ENCODE measurements at places on chromosomes 16 and 17. TPM values are rescaled to one million over a fixed set of nuclear protein-coding genes. Genes with fewer than 3 reads are reported as not detected.

- no peaks in the 10 kb centered on the region for H3K27me3 ChIP-seq
- no peaks in the 10 kb centered on the region for H3K36me3 ChIP-seq
- no peak for DNase-seq
- H3K27ac ChIP-seq = no peak overlapping the region
- H3K4me3 ChIP-seq = no peak overlapping the region
- H3K4me1 ChIP-seq = peaks cover 4% of the 10 kb centered on the region
Observed at GRCh38 chr16:81647527-81647926, 131.6 kb upstream of the PLCG2 start.

GRCh38 chr16:84725481-84726078, 25.8 kb downstream of the USP10 start:
- no peak overlapping the region for H3K4me3 ChIP-seq
- DNase-seq = no peak
- H3K36me3 ChIP-seq = no peaks in the 10 kb centered on the region
- no peaks in the 10 kb centered on the region for H3K27me3 ChIP-seq
- H3K4me1 ChIP-seq = peaks cover 25% of the 10 kb centered on the region

DNA sequence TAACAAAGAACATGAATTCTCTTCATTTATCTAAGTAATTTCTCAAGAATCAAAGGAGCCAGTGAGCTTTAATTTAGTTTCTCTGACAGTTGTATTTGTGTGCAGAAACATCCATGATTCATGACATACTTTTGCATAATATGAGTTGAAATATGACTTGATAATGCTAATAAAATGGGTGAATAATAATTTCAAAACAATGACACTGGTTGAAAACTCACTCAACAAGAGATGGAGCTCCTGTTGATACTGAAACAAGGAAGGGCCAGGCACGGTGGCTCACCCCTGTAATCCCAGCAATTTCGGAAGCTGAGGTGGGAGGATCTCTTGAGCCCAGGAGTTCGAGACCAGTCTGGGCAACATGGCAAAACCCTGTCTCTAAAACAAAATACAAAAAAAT, 147.0 kb downstream of the MAP2K6 start:
- no peak for DNase-seq
- H3K27ac ChIP-seq = peak overlapping the region; percentile 72
- no peak overlapping the region for H3K4me3 ChIP-seq

DNA sequence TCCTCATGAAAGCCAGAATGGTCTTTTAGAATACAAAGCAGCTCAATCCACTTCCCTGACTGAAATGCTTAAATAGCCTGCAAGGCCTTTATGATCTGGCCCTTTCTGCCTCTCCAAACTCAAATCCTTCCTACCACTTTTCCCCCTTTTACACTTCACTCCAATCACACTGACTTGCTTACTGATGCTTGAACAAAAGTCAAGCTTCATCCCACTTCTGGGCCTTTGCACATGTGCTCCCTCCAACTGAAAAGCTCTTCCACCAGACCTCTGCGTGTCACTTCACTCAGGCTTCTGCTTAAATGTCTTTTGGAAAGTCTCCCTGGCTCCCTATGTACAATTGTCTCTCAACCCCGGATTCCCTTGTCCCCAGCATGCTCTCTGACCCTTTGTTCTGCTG, 13.3 kb upstream of the TERB1 start:
- no peak overlapping the region for H3K27ac ChIP-seq
- no peaks in the 10 kb centered on the region for H3K27me3 ChIP-seq
- no peak overlapping the region for H3K4me3 ChIP-seq
- no peaks in the 10 kb centered on the region for H3K4me1 ChIP-seq
- H3K36me3 ChIP-seq = peaks cover 52% of the 10 kb centered on the region

DNA sequence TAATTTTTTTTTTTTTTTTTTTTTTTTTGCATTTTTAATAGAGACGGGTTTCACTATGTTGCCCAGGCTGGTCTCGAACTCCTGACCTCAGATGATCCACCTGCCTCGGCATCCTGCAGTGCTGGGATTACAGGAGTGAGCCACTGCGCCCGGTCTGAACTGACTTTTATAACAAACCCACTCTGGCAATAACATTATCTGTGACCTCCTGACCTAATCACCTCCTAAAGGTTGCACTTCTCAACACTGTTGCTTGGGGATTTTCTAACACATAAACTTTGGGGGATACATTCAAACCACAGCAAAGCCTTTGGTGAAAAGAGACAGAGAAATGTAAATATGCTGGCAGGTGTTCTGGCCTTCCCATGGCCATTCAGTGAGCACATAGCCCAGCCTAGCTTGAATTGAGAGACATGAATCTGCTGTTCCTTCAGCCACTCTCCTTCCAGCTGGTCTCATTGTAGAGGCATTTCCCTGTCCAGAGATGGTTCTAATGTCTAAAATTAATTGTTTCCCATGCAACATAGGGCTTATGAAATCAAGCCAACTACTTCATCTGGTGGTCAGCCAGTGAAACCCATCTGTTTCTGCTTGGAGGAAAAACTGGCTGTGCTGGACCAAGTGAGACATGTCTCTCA, 28.3 kb downstream of the LYRM1 start:
- no peak overlapping the region for H3K4me3 ChIP-seq
- H3K27ac ChIP-seq = no peak overlapping the region
- H3K27me3 ChIP-seq = no peaks in the 10 kb centered on the region
- no peaks in the 10 kb centered on the region for H3K4me1 ChIP-seq
- H3K36me3 ChIP-seq = no peaks in the 10 kb centered on the region

DNA sequence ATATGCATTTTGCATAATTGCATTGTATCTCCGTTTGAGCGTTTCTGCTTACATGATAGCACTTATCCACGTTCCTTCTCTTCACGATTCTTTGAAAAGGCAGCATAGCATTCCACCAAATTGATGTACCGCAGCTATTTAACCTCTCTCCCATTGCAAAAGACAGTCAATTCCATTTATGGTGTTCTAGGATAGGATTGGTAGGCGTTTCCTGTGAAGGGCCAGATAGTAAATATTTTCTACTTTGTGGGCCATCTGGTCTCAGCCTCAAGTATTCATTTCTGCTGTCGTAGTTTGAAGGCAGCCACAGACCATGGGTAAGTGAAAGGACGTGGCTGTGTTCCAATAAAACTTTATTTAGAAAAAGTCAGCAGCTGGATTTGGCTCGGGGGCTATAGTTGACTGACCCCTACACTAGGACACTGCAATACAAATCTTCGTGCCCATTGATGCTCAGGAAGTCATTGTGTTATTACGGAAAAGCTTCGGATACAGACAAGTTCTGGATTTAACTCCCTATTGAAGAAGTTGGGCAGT, 10.1 kb downstream of the SNX29 start:
- DNase-seq = no peak

DNA sequence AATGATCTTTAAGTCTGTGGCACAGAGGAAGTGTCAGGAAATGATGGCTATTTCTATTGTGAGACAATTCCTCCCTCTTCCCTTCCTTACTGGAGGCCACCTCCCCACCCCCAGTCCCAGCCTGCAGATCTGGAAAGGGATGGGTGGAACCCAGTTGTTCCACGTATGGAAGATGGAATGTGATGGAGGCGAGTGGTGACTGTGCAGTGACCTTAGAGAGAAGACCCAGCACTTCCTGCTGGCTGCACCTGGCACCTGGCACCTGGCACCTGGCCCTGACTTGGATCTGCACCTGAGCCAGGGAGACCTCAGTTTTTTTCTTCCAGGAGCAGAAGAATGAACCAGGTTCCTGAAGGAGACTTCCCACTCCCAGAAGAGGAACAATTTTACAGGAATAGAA, 33.0 kb upstream of the TMC5 start:
- peak; percentile 76 for DNase-seq
- no peak overlapping the region for H3K27ac ChIP-seq
- H3K4me1 ChIP-seq = peaks cover 59% of the 10 kb centered on the region
- H3K4me3 ChIP-seq = no peak overlapping the region
- H3K27me3 ChIP-seq = no peaks in the 10 kb centered on the region
- no peaks in the 10 kb centered on the region for H3K36me3 ChIP-seq

DNA sequence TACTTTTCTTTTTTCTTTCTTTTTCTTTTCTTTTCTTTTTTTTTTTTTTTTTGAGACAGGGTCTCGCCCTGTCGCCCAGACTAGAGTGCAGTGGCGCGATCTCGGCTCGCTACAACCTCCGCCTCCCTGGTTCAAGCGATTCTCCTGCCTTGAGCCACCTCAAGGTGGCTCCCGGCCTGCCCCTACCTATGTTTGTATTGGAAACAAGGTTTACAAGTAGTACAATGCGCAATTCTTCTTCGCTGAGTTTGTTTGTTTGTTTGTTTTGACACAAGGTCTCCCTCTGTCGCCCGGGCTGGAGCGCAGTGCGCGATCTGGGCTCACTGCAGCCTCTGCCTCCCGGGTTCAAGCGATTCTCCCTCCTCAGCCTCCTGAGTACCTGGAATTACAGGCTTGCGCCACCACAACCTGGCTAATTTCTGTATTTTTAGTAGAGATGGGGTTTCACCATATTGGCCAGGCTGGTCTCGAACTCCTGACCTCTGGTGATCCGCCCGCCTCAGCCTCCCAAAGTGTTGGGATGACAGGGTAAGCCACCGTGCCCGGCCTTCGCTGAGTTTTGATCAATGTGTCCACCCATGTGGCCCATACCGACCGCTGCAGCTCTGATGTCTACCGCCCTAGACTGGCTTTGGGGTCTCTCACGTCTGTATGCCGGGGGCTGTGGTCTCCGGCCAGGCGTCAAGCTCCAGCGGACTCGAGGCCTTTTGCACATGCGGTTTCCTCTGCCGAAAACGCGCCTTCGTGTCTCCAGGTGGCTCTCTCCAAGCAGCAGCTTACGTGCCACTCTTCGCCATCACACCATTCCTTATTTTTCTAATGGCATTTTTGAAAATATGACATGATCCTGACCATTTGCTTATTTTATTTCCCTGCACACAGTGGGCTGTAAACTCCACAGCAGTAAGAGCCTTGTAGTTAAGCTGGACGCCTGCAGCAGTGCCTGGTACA, 1.1 kb upstream of the YBX2 start:
- H3K36me3 ChIP-seq = no peaks in the 10 kb centered on the region
- no peaks in the 10 kb centered on the region for H3K27me3 ChIP-seq
- no peak overlapping the region for H3K4me3 ChIP-seq
- no peak for DNase-seq
- H3K27ac ChIP-seq = no peak overlapping the region

DNA sequence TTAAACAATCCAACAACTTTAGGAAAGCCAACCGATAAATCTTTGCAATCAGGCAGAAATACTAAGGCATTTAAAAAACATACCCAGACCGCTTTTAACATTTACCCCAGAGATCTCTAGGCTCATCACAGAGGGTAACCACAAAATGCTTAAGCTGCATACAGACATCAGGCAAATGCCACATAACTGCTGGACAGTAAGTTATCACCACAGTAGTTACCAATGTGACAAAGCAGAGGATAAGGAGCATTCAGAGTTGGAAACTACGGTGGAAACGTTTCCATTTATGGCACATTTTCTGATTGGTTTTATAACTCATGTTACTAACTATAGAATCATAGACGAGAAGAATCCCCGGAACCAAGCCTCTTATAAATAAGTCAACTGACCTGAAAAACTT, 77.5 kb downstream of the KANSL1 start:
- H3K27ac ChIP-seq = peak overlapping the region; percentile 34
- H3K4me1 ChIP-seq = peaks cover 44% of the 10 kb centered on the region

GRCh38 chr17:33038740-33039139, 47.1 kb downstream of the SPACA3 start:
- H3K27ac ChIP-seq = no peak overlapping the region
- H3K4me3 ChIP-seq = no peak overlapping the region
- H3K36me3 ChIP-seq = no peaks in the 10 kb centered on the region
- no peaks in the 10 kb centered on the region for H3K27me3 ChIP-seq

DNA sequence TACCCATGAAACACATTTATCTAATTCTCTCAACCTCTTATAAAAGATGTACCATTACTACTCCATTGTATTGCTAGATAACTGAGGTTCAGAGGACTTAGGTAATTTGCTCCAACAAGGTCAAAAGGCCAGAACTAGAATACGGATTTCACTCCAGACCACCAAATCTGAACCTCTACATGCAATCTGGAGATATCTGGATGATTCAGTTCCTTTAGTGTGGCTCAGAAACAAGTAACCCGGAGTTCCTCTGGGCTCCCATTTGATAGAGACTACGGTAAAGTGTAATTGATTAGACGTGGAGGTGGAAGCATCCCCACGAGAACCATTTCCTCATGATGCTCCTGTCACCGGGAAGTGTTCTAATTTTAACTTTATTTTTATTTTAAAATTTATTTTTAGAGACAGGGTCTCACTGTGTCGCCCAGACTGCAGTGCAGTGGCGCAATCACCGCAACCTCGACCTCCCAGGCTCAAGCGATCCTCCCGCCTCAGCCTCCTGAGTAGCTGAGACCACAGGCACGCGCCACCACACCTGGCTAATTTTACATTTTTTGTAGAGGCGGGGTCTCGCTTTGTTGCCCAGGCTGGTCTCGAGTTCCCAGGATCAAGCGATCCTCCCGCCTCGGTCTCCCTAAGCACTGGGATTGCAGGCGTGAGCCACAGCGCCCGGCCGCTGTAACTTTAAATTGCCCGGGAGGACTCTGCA, 608 bp upstream of the COX10 start:
- no peaks in the 10 kb centered on the region for H3K36me3 ChIP-seq
- DNase-seq = no peak
- H3K4me1 ChIP-seq = peaks cover 22% of the 10 kb centered on the region
- peak overlapping the region; percentile 81 for H3K4me3 ChIP-seq
- H3K27ac ChIP-seq = no peak overlapping the region

GRCh38 chr17:44379887-44380286, 9.6 kb downstream of the ITGA2B start:
- H3K27ac ChIP-seq = no peak overlapping the region
- H3K4me3 ChIP-seq = no peak overlapping the region
- no peak for DNase-seq
- no peaks in the 10 kb centered on the region for H3K27me3 ChIP-seq

DNA sequence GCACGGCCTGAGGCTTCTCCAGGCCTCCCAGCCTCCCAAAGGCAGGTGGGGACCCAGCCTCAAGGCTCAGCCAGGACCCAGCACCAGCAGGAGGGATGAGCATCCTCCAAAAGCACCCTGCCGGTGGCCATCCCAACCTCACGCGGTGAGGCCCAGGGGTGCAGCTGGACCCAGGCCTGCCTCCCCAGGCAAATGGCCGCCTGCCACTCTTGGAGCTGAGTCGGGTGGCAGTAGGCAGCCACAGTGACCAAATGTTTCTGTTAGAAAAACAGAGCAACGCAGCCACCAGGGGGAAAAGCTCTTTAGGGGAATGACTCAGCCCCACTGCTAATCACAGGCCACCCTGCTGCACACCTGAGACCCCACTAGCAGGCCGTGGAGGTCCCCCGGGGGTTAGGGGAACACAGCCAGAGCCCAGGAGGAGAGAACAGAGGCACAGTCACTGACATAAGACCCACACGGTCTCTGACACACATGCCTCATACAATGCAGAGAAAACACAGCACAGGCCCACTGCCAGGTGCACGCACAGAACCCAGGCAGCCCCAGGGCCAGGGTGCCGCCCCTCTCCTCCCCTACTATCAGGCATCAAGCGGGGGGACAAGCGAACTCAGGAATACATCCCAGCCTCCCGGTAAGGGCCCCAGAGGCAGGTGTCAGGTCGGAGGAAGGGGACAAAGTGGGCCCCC, 12.4 kb downstream of the BCAR1 start:
- H3K36me3 ChIP-seq = peaks cover 23% of the 10 kb centered on the region
- H3K27me3 ChIP-seq = no peaks in the 10 kb centered on the region
- H3K27ac ChIP-seq = peak overlapping the region; percentile 88
- peak; percentile 57 for DNase-seq

GRCh38 chr17:46958041-46958591, 20.9 kb downstream of the RPRML start:
- H3K4me3 ChIP-seq = no peak overlapping the region
- H3K27ac ChIP-seq = no peak overlapping the region
- H3K27me3 ChIP-seq = no peaks in the 10 kb centered on the region
- H3K36me3 ChIP-seq = no peaks in the 10 kb centered on the region
- no peaks in the 10 kb centered on the region for H3K4me1 ChIP-seq

C17orf50 gene
- not detected for total RNA-seq

MGRN1 gene
- 70.1 TPM for total RNA-seq

KRT36 gene
- total RNA-seq = not detected

SALL1 gene
- 57.0 TPM for total RNA-seq

STAC2 gene
- not detected for total RNA-seq

KRTAP9-2 gene
- not detected for total RNA-seq

TAT gene
- not detected for total RNA-seq

TBC1D3H gene
- total RNA-seq = not detected
